ENCODE measurements at places on chromosomes 2 and 18.

DNA sequence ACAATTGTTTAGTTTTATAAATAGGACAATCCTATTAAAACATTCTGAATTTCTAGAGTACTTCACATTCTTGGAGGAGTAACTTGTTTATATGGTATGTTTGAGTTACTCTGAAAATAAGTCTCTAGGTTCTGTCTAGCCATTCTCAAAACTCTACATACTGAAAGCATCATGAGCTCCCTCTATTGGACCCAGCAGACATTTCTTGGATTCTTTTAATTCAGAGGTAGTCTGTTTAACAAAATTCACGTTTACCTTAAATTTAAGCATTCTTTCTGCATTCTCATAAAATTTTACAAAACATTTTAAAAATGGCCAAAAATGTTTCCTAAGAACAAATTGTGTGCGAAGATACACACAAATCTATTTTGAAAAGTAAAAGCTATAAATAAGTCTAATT, 15.3 kb downstream of the SP9 start:
- no peak for DNase-seq

GRCh38 chr2:167550448-167550847, 662.2 kb downstream of the XIRP2 start:
- DNase-seq: no peak

- no peak for DNase-seq
Measured at GRCh38 chr2:241066893-241067341, 35.2 kb downstream of the MTERF4 start.

DNA sequence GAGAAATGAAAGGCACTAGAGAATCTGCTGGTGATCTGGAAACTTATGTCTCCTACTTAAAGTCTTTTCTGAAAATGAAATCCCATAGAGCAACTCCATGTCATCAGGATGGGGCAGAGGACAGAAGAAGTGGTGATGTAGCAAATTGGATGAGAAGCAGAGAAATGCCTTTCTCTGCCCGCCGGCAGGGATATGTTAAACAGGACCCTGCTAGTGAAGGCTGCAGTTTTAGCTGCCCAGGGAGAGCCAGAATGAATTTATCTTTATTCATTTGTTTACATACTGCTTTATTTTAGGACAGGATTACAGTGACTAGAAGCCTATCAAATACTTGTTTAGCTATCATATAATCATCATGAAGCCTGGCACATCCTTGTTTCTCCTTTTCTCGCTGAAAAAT, 247.0 kb downstream of the DOK6 start:
- DNase-seq: no peak

GRCh38 chr18:64180171-64180570, 31.3 kb upstream of the LINC00305 start:
- no peak for DNase-seq

GRCh38 chr2:96188821-96189526, 19.7 kb downstream of the STARD7 start:
- no peak for DNase-seq

- DNase-seq: no peak
Measured at GRCh38 chr2:48699348-48699930, 56.1 kb downstream of the LHCGR start.

DNA sequence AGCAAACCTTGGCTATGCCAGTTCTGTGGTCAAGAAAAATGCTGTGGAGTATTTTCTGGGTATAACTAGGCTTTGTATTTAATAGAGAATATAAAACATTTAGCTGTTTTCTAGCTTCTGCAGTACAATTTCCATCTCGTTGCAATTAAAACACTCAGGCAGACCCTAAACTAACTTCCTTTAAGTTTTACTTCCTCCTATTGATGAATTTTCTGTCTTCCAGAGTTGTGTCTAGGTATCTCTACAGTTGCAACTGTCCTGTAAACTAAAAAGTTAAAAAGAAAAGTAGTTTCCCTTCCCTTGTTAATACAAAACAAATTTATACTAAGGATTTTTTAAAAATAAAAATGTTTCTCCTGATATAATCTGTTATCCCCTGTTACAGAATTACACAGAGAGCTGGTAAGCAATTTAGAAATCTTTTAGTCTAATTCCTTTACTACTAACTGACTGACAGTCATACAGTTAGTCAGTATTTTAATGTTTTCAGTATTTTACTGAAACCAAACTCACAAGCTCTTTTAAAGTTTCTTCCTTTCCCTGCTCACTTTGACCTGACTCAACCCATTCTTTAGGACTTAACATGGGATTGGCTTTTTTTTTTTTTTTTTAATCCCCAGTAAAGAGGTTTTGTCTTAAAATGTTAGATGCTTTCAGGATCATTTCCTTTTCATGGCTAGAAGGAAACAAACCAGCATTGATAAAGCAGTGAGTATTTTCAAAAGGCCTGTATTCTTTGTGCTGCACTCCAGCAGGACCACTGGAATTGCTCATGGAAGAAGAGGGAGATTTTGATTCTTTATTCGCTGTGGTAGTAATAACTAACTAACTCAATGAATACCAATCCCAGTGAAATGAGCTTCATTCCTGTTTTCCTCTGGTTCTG, 22.9 kb downstream of the ITGAV start:
- DNase-seq: no peak

- DNase-seq: no peak
Measured at GRCh38 chr2:121778741-121779487, 23.5 kb downstream of the TSN start.
